ENCODE measurements at places on chromosomes 2 and 18.

DNA sequence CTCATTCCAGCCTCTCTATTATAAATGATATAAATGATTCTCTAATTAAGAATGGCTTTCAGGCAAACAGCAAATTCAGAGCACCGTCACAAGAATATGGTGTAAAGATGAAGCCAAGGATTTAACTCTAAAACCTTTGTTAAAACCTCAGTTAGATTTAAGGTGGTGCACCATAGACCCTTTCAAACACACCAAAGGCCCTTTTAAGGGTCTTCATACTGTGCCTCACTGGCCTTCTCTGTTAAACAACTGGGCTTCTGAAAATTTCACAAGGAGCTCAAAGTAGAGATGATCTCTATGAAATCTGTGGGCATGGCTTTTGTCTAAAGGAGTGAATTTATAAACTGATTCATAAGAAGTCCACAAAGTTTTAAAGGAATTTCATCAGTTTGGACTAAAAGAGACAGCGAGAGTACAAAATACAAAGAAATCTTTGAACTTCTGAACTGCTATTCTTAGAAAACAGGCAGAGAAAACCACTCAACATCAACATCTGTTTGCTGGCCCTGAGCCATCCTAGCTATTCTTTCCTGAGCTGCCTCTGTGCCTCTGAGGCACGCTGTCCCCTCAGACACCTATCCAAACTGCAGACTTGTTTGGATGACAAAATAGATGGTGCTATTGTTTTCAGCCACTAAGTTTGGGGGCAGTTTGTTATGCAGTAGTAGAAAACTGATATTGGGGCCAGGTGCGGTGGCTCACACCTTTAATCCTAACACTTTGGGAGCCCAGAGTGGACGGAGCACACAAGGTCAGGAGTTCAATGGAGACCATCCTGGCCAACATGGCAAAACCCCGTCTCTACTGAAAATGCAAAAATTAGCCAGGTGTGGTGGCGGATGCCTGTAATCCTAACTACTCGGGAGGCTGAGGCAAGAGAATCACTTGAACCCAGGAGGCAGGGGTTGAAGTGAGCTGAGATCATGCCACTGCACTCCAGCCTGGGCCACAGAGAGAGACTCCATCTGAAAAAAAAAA lies 72.9 kb upstream of the MYCN start:
- DNase-seq, result no peak

DNA sequence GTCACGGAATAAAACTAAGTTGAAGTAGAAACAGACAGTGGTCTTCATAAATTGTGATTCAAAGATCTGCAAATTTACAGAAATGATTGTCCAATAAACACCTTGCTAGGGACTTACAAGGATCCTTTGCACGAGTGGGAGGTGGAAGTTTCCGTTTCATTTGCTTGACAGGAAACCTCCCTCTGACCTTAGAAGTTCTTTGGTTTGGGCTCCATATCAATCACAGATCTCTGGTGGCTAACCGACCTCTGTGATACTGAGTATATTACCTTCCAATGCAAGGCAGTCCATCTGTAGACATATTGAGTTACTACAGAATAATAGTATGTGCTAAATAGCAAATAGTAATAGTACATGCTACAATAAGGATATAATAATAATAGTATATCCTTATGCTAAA lies 33.7 kb upstream of the RNF152 start:
- DNase-seq, result no peak

GRCh38 chr2:50320721-50321120 lies 711.2 kb downstream of the NRXN1 start:
- no peak for DNase-seq

DNA sequence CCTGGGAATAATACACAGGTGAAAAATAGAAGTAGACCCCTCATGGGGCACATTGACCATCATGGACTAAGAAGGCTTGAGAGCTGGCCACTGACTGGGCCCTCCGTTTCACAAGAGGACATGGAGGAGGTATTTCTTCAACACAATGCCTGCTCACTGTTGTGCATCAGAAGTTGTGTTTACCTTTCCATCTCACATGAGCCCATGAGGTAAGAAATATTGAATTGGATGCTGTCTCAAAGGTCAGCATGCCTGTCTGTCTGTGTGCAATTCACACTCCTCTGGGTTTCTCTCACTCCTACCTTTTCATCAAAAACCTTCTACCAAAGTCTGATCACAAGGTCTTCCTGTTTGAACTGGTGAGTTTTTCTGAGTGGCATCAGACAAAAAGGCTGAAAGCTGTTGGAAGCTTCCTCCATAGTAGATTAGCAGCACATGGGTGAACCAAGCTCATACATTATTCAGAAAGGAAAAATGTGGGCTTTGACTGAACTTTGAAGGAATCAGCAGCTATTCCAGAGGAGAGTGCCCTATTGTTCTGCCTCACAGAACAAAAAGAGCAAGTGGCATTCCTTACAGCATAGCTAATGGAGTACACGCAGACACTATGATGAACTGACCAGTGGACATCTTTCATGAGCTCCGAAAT lies 143.2 kb upstream of the RND3 start:
- DNase-seq, result no peak
